Muscle of back (tissue), 13 donors: ENCODE measurements at places on chromosomes 2 and 18. TPM values are rescaled to one million over a fixed set of nuclear protein-coding genes. Genes with fewer than 3 reads are reported as not detected.

SFTPB gene
- not detected for polyA plus RNA-seq

DNA sequence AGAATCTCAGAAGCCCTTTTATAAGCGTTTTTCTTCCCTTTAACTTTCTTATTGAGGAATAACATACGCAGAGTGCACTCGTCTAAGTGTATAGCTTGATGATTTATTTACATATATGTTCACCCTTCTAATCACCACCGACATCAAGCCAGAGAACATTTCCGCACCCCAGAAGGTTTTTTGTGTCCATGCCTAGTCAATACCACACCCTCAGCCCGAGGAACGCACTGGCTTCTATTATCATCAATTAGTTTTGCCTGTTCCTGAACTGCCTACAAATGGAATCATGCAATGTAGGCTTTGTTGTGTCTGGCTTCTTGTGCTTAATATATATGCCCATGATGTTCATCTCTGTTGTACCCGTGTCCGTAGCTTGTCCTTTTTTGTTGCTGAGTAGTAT, 27.7 kb downstream of the SDC1 start:
- no peak for DNase-seq

- no peak for DNase-seq
Observed at GRCh38 chr2:35501076-35501475, 854.5 kb upstream of the CRIM1 start.

GRCh38 chr2:189082376-189082975, 97.1 kb downstream of the COL5A2 start:
- DNase-seq: peak; percentile 71

DNA sequence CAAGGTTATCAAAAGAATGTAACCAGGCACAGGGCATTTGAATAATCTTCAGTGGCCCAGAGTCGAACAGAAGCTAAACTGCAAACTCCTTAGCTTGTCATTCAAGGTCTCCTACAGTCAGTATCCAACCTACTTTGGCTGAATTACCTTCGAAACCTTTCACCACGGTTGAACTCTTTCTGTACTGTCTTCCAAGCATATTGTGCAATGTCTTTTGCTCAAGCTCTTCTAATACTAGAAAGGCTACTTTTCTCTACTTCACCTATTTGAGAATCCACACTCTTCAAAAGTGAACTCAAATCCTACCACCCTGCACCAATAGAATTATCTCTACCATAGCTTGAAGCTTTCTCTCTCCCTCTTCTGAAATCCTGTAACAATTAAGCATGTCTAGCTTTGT, 142.9 kb downstream of the NR4A2 start:
- DNase-seq: no peak

DNA sequence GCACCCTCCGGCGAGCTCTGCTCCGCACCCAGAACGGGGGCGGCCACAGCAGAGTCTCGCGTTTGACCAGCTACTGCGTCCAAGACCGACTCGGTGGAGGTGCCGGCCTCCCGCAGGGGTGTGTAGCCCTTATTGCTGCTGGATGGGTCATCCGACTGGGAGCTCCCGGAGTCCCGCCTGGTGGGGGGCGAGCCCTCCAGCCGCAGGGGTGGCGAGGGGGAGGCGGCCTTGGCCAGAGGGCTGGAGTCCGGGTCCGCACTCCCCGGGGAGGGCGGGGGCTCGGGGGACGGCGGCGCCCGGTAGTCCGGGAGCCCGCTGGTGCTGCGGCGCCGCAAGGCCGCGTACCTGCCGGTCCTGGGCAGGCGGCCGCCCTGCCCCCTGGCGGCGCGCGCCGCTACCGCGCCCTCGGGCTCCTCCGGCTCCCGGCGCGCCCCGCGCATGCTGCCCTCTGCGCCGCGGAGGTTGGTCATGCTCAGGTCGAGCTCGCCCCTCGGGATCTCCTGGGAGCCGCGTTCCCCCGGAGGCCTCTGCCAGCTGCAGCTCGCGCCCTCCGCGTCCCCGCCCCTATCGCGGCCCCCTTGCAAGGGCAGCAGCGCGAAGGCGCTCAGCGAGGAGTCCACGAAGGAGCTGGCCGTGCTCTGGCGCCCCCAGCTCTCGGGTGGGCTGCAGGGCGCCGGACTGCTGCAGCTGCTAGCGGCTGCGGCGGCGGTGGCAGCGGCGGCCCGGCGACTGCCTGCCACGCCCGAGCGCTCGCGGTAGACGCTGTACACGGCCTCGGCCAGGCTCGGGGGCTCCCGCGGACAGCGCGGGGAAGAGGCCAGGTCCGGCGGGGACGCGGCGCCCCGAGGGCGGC, 4.8 kb downstream of the TMEM200C start:
- peak; percentile 79 for DNase-seq
